ENCODE measurements at places on chromosomes 13 and 19.

- no peak for DNase-seq
These were observed 258.8 kb upstream of the STARD13 start for GRCh38 chr13:33544308-33544707.

GRCh38 chr13:100521851-100522617, 66.6 kb downstream of the GGACT start:
- no peak for DNase-seq

DNA sequence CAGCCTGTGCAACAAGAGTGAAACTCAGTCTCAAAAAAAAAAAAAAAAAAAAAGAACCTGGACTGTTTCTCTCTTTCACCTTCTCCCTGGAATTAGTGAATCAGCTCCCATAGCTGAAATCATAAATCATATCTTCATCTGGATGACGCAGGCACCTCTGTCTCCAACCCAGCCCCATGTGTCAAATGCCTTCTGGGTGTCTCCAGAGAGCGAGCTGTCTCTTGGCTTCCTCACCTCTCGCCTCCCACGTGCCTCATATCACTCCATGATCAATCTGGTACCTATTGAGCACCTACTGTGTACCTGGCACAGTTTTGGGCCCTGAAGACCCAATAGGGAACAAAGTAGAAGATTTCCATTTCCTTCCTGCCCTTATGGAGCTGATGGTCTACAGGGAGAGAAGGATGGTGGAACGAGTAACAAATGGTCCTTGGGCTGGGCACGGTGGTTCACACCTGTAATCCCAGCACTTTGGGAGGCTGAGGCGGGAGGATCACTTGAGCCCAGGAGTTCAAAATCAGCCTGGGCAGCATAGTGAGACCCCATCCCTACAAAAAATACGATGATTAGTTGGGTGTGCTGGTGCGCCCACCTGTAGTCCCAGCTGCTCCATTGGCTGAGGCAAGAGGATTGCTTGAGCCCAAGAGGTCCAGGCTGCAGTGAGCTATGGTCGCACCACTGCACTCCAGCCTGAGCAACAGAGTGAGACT, 2.5 kb downstream of the HSD11B1L start:
- no peak for DNase-seq

DNA sequence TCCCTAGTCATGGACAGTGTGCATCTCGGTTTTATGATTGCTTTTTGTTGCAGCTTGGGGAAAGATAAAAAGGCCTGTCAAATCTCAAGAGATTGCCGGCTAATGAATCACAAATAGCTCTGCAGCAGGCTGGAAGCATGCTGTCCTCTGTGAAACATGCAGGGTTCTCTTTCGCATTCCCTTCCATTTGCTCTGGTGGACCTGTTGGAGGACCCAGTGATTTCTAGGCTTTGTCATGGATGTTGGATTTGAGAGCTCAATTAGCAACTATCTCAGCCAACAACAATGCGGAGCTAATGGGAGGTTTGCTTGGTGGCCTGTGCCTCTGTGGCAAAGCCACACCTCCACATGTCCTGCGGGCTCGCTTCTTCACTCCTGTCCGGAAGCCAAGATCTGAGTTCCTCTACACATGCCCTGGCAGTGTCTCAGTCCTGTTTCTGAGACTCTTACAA, 418.1 kb upstream of the ARGLU1 start:
- no peak for DNase-seq

DNA sequence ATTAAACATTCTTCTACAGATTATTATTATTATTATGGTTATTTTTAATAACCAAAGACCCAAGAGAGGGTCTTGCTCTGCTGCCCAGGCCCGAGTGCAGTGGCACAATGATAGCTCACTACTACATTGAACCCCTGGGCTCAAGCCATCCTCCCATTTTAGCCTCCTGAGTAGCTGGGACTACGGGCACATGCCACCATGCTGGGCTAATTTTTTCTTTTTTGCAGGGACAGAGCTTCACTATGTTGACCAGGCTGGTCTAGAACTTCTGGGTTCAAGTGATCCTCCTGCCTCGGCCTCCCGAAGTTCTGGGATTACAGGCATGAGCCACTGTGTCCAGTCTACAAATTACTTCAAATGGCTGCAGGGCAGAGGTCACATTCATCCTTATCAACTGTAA, 179.8 kb downstream of the KCNRG start:
- no peak for DNase-seq

DNA sequence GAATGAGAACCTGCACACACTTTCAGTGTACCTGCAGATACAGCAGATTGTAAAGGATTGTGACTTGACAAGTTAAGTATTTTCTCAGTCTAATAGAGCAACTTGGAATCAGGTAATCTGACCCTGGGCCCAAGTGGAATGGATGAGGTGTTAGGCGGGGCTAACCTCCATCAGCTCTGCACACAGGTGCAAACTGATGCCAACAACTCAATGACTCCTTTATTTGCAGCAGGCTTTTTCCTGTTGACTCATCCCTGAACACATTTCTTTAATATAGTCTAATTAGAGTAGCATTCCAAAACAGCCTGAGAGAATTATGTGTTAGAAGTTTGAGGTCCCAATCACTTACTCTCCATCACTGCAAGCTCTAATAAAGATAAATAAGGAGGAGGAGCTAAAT, 48.8 kb downstream of the TPT1 start:
- DNase-seq, result no peak

DNA sequence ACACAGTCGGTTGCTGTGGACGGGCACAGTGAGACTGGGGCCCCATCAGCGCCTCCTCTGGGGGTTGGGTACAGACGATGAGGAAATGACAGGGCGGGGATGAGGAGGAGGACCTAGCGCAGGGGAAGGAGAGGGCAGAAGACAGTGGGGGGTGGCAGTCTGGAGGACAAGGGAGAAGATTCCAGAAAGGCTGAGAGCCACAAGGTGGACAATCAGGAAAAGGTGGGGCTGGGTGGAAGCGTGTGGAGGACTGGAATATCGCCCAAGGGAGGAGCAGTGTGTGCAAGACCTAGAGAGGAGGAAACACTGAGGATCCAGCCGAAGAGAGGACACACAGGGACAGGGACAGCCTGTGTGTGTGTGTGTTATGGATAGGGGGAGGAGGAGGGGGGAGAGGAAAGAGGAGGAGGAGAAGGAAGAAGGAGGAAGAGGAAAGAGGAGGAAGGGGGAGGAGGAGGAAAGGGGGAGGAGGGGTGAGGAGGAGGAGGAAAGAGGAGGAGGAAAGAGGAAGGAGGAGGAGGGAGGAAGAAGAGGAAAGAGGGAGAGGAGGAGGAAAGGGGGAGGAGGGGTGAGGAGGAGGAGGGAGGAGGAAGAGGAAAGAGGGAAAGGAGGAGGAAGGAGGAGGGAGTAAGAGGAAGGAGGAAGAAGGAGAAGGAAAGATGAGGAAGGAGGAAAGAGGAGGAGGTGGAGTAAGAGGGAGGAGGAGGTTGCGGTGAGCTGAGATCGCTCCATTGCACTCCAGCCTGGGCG, 15.8 kb upstream of the GARIN5A start:
- DNase-seq, result no peak

GRCh38 chr13:113493315-113493951, 2.9 kb upstream of the DCUN1D2 start:
- no peak for DNase-seq

DNA sequence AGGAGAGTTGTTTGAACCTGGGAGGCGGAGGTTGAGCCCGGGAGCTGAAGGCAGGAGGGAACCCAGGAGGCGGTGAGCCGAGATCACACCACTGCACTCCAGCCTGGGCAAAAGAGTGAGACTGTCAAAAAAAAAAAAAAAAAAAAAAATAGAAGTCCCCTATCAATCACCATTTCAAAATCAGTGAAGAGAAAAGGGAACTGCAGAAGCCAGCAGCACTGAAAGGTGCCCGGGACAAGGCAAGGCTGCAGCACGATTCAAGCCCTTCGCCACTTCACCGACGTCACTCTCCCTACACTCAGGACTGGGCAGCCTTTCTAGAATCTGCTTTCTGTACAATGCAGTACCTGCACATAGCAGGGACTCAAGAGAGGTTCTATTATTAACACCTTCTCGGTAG, 21.9 kb upstream of the USP12 start:
- no peak for DNase-seq

- DNase-seq, result no peak
These were observed 121.9 kb upstream of the GJB6 start for GRCh38 chr13:20353973-20354372.

- DNase-seq, result no peak
These were observed 961 bp upstream of the VSIG10L start for GRCh38 chr19:51342631-51343569.

- no peak for DNase-seq
These were observed at the start of gene ELAVL3 for GRCh38 chr19:11480715-11481533. Gene ELAVL3, minus strand, starts transcription at chr19:11481046. Its CDS starts 438 bp downstream, at chr19:11480608.

Data from activated T-helper 1 cell treated with anti-CD3 and anti-CD28 coated beads, Interleukin-2, amount 50 U/mL, for 16 hours (primary cell).